ENCODE measurements at places on chromosomes 4 and X.

DNA sequence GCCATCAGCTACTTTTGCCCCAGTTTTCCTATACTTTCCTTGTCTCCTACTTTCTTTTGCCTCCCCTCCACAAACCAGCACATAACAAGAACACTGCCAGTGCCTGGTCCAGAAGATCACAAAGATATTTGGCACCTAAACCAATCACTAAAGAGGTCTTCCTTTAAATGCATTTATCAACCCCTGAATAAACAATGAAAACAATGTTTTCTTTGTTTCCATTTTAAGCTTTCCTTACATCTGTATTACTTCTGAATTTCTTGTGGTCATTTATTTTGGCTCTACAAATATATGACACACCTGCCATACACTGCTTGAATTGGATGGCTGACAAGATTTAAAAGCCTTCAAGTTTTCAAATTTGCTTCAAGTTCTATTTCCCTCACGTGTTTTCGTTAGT is 43.9 kb downstream of the MBNL3 start:
- no peak for ATAC-seq

- ATAC-seq, result no peak
These were observed 144.9 kb downstream of the RASL11B start for GRCh38 chr4:53007024-53007423.

GRCh38 chrX:40746521-40746920 is 11.2 kb upstream of the MED14 start:
- ATAC-seq, result no peak

- peak; percentile 63 for ATAC-seq
These were observed 37.1 kb upstream of the HERC6 start for GRCh38 chr4:88341227-88342192.

DNA sequence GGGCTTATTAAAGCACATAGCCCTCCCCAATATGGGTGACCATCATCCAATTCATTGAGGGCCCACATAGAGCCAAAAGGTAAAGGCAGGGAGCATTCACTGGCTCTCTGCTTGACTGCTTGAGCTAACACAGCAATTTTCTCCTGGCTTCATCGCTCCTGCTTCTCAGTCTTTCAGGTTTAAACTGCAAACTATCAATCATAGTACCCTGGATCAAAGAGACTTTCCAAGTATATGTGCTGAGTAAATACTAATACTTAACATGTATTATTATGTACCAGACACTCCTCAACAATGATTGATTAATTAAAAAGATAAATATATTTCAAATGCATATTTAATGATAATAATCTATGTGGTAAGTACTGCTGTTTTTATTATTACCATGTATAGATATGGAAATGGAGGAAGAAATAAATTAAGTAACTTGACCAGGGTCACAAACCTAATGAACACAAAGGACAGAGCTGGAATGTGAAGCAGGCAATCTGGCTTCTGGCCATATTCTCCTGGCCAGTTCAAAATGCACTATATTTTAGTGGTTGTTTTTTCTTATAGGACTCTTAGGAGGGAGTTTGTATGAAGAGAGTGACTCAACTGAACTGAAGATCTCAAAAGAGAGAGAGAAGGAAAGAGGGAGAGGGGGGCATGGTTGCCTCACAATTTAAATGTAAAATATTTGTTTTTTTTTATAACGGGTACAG is 1197.3 kb downstream of the TECRL start:
- no peak for ATAC-seq

- ATAC-seq, result no peak
These were observed 145.0 kb upstream of the AADAT start for GRCh38 chr4:170234800-170235199.

GRCh38 chr4:157509341-157509740 is 288.8 kb downstream of the GRIA2 start:
- ATAC-seq, result no peak

DNA sequence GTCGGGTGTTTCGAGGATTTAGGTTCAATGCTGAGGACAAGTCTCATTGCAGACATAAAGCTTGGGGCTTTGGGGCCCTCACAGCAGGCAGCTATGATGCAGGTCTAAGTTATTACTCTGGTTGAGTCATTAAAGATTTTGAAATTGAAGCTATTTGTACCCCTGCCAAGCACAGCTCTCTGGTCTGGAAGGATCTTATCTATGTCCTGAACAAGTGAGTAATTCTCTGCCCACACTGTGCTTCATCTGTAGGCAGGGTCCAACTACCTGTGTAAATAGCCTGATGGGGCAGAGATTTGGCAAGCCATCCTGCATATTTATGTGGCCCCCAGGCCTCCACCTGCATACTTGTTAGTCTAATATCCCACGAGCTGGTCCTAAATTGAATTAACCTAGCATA is 41.4 kb upstream of the MAGEA4 start:
- ATAC-seq, result no peak
